NB4 (cell line): ENCODE measurements at places on chromosomes 5 and 9.

GRCh38 chr5:1555011-1555807 is 31.4 kb upstream of the LPCAT1 start:
- DNase-seq = peak; percentile 92

GRCh38 chr5:22844636-22845035 is 8.5 kb downstream of the CDH12 start:
- no peak for DNase-seq

GRCh38 chr9:126296687-126297086 is 29.9 kb upstream of the MVB12B start:
- DNase-seq = no peak

GRCh38 chr5:16603701-16604100 is 13.1 kb downstream of the RETREG1 start:
- DNase-seq = no peak

- no peak for DNase-seq
These were observed 74.7 kb downstream of the THBS4 start for GRCh38 chr5:80109646-80110478.

DNA sequence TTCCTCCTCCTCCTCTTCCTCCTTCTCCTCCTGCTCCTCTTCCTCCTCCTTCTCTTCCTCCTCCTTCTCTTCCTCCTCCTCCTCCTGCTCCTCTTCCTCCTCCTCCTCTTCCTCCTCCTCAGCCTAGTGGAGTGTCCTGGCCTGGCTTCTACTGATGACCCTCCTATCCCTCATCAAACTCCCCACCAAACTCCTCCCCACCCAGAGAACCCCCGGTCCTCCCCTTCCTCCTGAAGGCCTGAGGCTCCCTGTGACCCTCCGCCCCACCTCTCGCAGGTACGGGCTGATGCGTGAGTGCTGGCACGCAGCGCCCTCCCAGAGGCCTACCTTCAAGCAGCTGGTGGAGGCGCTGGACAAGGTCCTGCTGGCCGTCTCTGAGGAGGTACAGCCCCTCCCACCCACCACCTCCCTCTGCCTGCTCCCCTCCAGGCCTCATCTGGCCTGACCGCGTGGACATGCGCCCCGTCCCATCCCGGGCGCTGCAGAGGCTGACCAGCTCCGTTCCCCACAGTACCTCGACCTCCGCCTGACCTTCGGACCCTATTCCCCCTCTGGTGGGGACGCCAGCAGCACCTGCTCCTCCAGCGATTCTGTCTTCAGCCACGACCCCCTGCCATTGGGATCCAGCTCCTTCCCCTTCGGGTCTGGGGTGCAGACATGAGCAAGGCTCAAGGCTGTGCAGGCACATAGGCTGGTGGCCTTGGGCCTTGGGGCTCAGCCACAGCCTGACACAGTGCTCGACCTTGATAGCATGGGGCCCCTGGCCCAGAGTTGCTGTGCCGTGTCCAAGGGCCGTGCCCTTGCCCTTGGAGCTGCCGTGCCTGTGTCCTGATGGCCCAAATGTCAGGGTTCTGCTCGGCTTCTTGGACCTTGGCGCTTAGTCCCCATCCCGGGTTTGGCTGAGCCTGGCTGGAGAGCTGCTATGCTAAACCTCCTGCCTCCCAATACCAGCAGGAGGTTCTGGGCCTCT is 10.6 kb downstream of the FGFR4 start:
- no peak for DNase-seq

DNA sequence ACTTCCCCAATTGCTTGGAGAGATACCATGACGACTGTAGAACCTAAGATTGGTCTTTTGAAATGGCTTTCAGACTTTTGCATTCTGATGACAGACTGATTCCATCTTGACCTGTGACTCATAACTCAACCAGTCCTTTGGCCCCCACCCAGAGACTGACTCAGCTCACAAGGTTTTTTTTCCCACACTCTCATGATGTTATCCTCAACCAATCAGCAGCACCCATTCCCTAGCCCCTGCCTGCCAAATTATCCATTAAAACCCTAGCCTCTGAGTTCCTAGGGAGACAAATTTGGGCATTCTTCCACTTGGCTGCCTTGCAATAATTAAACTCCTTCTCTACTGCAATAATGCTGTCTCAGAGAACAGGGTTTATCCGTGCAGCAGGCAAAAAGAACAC is 1263.3 kb upstream of the CDH9 start:
- peak; percentile 2 for DNase-seq

DNA sequence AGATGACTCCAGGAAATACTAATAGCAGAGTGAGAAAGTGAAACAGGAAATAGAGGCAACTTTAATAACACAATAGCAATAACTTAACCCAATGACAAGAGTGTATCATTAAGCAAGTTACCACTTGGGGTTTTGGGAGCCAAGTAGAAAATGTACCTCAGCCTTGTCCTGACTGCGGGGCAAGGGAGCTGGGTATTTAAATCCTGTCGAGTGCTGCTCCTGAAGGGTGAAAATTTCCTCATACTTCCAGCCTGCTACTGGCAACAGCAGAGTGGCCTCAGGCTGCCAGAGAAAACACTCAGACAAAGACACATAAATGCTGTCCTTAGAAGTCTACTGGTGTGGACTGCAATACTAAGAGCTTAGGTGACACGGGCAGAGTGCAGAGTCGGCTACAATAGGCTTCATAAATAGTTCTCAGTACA is 112.5 kb upstream of the EMB start:
- DNase-seq = peak; percentile 39

DNA sequence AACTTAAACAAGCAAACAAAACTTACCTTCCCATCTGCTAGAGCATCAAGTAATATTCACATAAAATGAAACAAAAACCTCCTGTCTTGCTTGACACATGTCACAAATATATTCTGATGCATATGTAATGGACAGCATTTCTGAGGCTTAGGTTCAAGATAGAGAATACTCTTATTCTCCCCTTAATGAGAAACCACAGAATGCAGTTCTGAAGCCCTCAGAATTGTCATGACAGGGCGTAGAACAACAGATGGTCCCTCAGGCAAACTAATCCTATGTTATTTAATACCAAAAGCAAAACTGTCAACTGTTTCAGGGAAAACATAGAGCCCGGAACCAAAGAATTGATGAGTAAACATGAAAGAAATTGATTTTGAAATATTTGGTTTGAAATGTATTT is 229.9 kb upstream of the RIOK2 start:
- DNase-seq = no peak

DNA sequence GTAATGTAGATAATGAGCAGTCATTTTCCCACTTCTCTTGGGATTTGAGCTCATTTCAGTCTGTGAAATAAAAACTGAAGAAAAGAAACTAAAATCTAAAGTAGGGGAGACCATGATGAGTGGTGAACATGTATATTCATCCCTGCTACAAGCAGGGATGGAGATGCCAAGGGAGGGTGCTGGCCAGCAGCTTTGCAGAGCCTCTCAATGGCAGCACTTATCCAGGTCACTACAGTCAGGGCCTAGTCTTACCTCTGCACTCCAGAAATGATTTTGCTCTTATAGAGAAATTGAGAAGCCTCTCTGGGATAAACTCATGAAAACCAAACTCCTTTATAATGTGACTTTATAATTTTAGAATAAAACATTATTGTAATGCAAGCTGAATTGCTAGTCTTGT is 317.6 kb downstream of the FBXL17 start:
- DNase-seq = no peak

GRCh38 chr9:30799527-30800101 is 1584.8 kb upstream of the ACO1 start:
- DNase-seq = no peak

- DNase-seq = no peak
These were observed 101.9 kb downstream of the F2RL2 start for GRCh38 chr5:76521240-76521758.

DNA sequence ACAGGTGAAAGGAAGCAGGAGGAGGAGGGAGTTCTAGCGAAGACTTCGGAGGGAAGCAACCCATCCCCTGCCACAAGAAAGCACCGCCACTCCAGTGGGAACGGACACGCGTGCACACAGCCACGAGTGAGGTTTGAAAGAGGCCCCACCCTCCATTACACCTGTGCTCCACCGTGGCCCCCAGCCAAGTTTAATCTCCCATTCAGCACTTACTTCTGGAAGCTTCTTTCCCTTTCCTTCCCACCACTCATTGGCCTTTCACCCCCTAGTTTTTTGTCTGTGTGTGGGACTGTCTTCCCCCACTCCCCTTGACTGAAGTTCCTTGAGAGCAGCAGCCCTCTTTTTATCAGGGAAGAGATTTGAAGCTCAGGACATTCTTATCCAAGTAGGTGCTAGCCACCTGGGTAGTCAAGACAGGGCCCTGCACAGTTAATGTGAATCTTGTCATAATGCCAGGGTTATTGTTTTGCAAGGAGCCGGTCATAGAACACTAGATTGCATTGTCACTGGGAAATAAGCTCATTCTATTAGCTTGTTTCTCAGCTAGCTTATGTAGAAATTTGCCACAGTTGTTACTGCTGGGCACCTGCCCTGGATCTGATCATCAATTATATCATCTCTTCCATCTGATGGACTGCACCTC is 256.0 kb downstream of the DOCK8 start:
- peak; percentile 40 for DNase-seq

DNA sequence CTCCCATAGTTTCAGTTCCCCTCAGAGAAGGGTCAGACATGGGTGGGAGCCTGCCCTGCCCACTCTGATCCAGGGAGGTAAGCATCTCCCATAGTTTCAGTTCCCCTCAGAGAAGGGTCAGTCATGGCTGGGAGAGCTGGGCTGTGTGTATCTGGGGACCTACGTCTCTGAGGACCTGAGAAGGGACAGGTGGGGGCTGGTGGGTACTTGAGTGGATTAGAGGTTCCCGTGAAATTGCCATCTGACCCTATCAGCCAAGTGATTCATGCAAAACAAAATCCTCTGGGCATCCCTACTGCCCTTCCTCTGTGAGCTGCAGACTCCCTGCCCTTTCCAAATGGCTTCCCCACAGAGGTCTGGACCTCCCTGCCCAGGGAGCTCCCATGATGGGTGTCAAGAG is 3.9 kb downstream of the ENHO start:
- no peak for DNase-seq

GRCh38 chr5:158845941-158846340 is 253.8 kb downstream of the EBF1 start:
- DNase-seq = no peak

GRCh38 chr9:33475357-33475756 is 1.6 kb upstream of the NOL6 start:
- DNase-seq = no peak

- DNase-seq = no peak
These were observed 20.5 kb downstream of the AQP3 start for GRCh38 chr9:33426843-33427293.
